ENCODE measurements at places on chromosomes 4 and X.
A peak's percentile ranks its signal among the peaks of the same experiment; 100 is the strongest.

GRCh38 chr4:102500696-102501446 is at the start of gene NFKB1:
TSS of gene NFKB1 (plus strand) at chr4:102501359. CDS start at chr4:102525519, 24,160 bp downstream.
- peak; percentile 77 for DNase-seq

DNA sequence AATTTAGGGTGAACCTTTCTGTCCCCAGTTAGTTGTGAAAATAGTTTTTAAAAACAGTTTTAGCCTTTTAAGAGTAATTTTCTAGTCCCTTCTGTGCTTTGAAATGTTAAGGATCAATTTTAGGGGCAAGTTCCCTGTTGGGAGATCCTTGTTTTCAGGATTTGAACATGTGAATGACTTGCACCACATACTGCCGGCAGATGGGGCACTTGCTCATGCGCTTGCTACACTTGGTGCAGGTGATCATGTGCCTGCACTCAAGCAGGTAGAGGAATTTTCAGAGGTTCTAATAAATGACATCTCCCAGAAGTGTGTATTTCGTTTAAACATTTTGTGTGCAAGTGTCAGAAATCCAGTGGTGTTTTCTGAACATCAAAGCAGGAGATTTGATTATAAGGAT is 195.9 kb downstream of the CHM start:
- DNase-seq = peak; percentile 5

- no peak for DNase-seq
Observed at GRCh38 chrX:48754238-48754637, 7.3 kb upstream of the GLOD5 start.

GRCh38 chrX:137982472-137983172 is 416.7 kb downstream of the ZIC3 start:
- DNase-seq = no peak

- DNase-seq = no peak
Observed at GRCh38 chr4:168102403-168102802, 10.1 kb downstream of the ANXA10 start.

- no peak for DNase-seq
Observed at GRCh38 chrX:125810856-125811255, 355.2 kb downstream of the DCAF12L2 start.

GRCh38 chr4:106126062-106126461 is 189.9 kb downstream of the TBCK start:
- DNase-seq = no peak

- DNase-seq = no peak
Observed at GRCh38 chr4:154277172-154277571, 214.4 kb downstream of the DCHS2 start.

DNA sequence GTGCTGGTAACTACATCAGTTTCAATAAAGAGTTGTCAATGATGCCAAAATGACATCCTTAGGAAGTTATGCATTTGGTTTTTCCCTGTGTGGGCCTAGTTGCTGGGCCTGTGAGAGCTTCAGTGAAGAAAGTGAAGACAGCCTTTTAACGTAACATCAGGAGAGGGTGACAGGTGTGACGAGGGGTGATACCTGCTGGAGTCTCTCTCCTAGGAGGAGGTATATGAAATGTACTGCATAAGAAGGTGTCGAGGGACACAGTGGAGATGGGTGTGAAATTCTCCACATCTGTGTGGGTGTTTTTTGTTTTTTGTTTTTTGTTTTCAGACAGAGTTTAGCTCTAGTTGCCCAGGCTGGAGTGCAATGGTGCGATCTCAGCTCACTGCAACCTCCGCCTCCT is 49.2 kb downstream of the EVC start:
- no peak for DNase-seq

DNA sequence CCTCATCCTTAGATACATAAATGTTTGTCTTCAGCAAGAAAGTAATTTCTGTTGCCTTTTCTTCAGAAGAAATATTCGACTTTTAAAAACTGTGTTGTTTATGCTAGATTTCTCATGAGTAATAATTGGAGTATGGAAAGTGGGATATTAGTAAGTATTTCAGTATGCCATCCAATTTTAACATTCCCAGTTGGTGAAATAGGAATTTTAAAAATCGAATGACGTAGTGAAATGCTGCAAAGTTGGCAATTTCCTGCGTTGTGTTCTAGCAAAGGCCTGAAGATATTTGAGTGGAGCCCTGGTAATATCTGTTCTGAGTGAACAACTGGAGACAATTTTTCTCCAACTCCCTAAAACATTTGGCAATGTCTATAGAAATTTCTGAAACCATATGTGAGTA is 190.1 kb downstream of the ZNF330 start:
- DNase-seq = no peak

- DNase-seq = no peak
Observed at GRCh38 chr4:138710297-138710696, 305.3 kb upstream of the NOCT start.

GRCh38 chr4:162891788-162892707 is 274.6 kb downstream of the NAF1 start:
- no peak for DNase-seq

DNA sequence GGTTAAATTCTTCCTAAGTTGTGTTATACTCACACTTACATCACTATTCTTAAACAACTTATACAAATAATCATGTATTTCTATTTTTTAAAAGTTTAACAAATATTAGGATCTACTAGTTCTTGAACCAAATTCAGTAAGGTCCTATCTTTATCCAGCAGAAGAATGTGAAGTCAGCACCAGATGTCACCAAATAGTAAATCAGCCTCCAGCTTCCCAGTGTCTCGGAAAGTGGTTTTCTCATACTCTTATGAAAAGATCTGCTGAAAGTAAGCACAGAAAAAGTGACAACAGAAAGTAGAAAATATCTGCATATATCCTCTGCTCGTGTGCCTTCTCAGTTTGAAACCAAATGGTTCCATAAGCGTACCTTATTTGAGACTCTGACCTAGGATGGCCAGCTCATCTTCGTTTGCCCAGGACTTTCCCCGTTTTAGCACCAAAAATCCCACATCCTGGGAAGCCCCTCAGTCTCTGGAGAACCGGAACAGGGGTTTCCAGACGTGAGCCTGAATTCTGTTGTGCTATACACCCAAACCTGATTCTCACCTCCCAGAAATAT is 98.0 kb upstream of the DCLK2 start:
- no peak for DNase-seq

GRCh38 chr4:15744016-15744545 is 34.0 kb upstream of the CD38 start:
- DNase-seq = no peak

- no peak for DNase-seq
Observed at GRCh38 chr4:55096045-55096444, 29.4 kb downstream of the KDR start.

- no peak for DNase-seq
Observed at GRCh38 chr4:89653012-89653411, 183.9 kb downstream of the SNCA start.

GRCh38 chr4:138916763-138917162 is 98.8 kb upstream of the NOCT start:
- DNase-seq = no peak

- DNase-seq = no peak
Observed at GRCh38 chr4:89363786-89364185, 56.2 kb upstream of the GPRIN3 start.

Data from fibroblast of mammary gland (primary cell).